IMR-90 (cell line): ENCODE measurements at places on chromosomes 3 and 15. TPM values are rescaled to one million over a fixed set of nuclear protein-coding genes. Genes with fewer than 3 reads are reported as not detected.
A peak's percentile ranks its signal among the peaks of the same experiment; 100 is the strongest.

Gene PRRT3
- total RNA-seq = 0.72 and 1.4 TPM in 2 replicates

Gene C3orf80
- total RNA-seq = not detected in 2 replicates

DNA sequence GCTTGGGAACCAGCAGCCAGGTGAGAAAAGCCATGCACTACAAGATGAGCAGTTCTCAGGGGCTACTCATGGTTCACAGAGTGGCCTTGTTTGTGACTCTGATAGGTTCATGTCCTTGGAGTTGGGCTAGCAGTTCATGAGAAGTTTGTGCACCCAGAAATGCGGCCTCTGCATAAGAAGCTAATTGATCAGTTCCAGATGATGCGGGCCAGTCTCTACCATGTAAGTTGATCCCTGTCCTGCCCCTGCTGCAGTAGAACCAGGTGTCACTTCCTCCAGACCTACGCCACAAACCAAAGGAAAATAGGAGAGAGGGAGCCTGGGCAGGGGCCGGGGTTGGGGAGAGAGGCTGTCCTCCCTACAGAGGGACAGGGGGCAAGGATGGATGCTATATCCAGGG lies 27.2 kb upstream of the MANF start:
- DNase-seq = no peak

DNA sequence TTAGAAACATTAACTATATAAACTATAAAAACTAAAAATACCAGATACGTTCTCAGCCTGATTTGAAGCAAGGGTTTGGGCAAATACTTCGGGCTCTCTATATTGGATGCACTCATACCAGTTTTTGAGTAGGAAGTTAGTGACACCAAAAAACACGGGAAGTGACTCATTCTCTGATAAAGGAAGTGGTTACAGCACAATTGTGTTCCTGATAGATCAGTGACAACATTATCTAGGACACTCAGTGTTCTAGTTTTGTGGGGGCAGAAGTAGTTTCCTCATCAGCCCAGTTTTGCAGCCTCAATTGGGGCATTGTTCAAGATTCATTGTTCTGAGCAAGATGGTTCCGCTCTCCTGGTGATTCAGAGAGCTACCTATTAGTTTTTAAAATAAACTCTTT lies 469.6 kb upstream of the DPPA4 start:
- peak; percentile 56 for DNase-seq

GRCh38 chr3:159763011-159763601 lies 225.5 kb upstream of the IL12A start:
- DNase-seq = peak; percentile 94

- DNase-seq = peak; percentile 39
Observed at GRCh38 chr3:170867143-170867937, 2.7 kb downstream of the RPL22L1 start.

Gene ST3GAL6
- total RNA-seq = 0.36 and 1.4 TPM in 2 replicates

Gene CPB1
- total RNA-seq = not detected in 2 replicates

DNA sequence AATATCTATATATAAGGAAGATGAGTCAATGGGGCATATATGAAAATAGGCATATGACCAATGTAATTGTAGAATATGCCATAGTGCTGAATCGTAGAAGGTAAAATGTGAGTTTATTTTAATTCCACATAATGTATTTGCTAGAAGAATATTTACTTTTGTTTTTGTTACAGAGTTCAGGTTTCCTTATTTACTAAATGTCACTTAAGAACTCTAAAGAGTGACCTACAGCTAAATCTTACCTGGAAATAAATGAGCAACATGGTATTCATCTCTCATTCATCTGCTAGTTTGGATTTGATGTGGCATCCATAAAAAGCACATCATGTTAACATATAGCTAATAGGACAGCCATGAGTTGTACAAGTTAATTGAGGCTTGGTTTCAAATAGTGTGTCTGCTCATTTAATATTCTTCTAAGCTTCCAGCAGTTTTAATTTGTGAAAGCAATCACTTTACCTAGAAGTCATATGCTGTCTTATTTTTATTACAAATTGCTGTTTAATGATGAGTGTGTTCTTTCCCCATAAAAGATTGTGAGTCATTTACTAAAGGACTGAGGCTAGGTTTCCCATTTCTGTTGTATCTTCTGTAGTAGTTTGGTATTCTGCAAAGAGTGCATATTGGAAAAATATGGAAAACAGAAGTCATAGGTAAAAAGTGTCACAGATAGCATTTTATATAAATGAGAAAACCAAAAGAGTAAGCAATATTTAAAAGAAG lies 222.1 kb upstream of the POU1F1 start:
- no peak for DNase-seq

DNA sequence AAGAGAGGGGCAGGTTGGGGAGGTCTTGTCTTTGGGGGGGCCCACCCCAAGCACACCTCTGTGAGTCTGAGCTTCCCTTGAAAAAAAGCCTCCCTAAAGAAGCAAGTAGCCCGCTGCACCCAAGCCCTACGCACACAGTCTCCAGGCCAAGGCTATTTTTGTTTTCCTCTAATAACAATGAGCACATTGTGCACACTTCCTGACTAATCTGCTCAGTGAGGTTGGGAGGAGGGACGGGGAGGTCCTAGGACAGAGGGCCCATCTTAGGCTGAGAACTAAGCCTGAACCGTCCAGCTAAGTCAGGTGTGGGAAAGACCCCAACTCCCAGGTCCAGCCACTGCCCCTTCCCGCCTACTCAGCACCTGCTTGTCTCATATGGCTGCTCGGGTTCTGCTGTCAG lies 87.2 kb downstream of the HMG20A start:
- DNase-seq = peak; percentile 59

GRCh38 chr15:56194035-56194434 lies 49.6 kb downstream of the RFX7 start:
- DNase-seq = peak; percentile 33

DNA sequence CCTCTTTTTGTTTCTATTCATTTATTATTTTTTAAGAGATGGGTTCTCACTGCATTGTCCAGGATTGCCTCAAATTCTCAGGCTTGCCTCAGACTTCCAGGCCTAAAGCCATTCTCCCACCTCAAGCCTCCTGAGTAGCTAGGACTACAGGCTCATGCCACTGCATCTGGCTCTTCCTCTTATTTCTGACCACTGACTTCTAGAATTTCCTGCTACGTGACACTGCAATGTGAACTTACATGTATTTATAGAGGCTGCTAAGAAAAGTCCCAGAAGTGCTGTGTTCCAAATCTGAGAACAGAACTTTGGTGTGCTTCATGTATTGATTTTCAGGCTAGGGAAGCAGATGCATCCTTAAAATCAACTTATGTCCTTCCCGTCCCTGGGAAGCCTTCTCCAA lies 407.4 kb downstream of the RSL24D1 start:
- no peak for DNase-seq
